ENCODE measurements at places on chromosomes 1 and 21.

DNA sequence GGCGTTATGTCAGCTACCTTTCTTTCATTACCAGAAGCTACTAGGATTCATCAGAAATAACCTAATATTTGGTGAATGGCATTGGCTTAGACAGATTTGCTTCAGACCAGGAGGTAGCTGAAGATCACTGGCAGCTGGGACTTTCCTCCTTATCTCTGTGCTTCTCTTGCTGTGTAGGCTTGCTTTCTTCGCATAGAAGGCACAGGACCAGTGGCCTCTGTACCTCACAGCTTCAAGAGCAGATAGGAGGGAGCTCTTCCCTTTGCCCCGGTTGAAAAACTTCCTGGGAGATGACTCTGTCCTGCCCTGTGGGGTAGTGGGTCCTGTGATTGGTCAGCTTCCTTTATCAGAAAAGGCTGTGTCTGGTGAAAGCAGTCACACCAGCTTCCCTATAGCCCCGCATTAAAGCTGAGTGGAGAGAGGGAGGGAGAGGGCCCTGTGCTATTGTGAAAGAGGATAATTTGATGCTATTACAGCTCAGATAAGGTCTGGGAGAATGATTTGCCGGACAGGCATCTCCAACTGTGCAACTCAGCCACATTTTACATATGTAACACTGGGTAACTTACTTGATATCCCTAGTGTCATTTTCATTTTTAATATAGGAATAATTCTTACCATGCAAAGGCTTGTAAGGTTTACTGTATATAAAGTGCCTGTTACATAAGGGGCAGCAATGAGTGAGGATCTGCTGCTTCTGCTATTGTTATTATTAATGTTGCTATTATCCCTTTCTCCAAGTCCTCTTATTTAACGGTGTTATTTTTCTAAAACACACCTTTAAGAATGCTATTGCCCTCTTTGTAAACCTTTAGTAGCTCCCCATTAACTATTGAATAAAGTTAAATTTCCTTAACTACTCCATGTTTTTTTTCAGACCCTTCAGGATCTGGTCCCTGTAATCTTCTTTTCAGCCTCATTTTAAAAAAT, 31.6 kb downstream of the OSBPL9 start:
- no peak for DNase-seq

DNA sequence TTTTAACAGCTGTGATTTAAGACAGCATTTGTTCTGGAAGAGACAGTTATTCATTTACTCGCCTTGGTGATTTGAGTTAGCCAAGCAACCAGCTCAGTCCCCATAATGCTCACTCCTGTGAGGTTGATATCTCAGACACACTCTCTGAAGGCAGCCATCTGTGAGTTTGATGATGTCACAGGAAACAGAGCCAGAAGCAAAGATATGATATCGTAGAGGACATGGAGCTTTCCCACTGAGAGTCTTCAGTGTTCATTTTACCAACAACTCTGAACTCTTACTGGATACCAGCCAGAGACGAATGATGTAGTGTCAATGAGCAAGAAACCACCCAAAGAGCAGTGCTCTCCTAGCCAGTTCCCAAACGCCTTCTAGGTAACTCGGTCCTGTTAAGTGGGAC, 219.4 kb downstream of the SLC35F3 start:
- DNase-seq, result no peak

DNA sequence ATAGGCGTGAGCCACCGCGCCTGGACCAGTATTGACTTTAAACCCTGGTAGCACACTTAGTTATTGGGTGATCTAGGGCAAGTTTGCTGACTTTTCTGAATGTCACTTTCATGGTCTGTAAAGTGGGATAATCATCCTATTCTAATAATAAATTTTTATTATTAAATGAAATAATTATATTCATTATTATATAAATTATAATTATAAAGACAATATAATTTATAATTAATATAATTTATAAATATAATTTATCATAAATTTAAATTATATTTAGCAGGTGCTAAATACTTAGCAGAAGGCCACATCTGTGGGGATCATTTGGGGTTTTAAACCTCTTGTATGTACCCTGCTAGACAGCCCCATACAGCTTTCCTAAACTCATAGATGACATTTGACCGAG, 59.7 kb downstream of the KANK4 start:
- DNase-seq, result no peak

DNA sequence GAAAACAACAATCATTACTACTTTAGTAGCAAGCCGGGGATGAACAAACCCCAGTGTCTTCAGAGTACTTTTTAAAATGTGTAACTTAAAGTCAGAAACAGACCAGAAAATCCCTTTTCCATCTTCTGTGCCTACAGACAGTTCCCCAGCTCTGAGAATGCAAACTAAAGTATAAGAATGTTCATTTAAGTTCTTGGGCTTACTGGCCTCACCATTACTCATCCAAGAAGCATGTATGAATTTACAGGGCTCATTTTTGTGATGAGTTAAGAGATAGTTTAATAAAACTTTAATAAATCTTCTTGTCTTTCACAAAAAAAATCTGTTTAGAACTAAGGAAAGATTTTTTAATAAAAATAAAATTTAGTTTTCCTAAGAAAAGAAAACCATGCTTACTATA, 4.6 kb downstream of the LPGAT1 start:
- DNase-seq, result no peak

GRCh38 chr1:225250432-225250831, 177.4 kb downstream of the LBR start:
- no peak for DNase-seq

Data from DMS153 (cell line).